CD4-positive, alpha-beta T cell treated with Interferon gamma for 1 hour (primary cell): ENCODE measurements at places on chromosomes 7 and 10.

DNA sequence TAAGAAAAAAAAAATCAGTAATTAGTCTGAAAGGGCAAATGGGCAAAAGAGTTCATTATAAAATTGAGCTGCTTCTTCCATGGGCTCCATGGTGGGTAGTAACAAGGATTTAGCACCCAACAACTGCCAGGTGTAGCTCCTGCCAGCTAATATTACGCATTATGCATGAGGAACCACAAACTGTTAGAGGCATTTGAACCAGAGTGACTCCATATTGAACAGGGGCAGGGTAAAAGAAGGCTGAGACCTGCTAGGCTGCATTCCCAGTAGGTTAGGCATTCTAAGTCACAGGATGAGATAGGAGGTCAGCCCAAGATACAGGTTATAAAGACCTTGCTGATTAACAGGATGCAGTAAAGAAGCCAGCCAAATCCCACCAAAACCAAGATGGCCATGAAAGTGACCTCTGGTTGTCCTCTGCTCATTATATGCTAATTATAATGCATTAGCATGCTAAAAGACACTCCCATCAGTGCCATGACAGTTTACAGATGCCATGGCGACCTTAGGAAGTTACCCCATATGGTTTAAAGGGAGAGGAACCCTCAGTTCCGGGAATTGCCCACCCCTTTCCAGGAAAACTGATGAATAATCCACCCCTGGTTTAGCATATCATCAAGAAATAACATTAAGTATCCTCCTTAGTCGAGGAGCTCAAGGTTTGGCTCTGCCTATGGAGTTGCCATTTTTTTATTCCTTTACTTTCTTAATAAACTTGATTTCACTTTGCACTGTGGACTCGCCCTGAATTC, 8.7 kb upstream of the PAPSS2 start:
- DNase-seq = peak; percentile 4

DNA sequence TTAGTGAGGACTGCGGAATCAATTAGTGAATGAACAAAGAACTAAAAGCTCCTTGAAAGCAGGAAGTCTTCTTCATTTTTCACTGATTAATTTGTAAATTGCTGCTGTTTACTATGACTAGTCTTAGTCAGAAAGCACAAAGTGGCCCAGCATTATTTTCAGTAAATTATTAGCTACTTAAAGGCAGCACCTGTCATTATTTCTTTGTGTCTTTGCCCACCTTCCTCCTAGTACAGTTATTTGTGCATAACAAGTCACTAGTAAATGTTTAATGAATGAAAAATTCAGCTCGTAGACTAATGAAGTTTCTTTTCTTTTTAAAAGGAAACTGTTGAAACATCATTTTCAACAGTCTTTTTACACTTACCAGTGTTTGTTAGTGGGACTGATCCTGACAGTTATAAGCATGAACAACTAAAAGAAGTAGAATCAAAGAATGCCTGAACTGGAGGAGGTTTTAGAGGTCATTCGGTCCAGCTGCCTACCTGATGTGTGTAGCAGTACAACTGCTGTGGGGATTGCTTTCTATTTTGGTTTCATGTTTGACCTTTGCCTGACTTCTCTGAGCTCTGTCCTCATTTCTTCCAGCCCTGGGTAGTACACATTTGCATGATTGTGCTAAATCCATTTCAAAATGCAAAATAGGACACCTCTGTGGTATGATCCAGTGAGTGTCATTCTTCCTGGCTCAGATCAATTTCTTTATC, 140.0 kb upstream of the PHYHIPL start:
- no peak for DNase-seq

GRCh38 chr7:151686016-151686766, 166.5 kb upstream of the RHEB start:
- DNase-seq = no peak

GRCh38 chr10:125177641-125178640, 17.6 kb upstream of the CTBP2 start:
- DNase-seq = no peak

- no peak for DNase-seq
These were observed 92.8 kb downstream of the ST7 start for GRCh38 chr7:117045927-117046710.

- DNase-seq = no peak
These were observed 140.8 kb downstream of the ETV1 start for GRCh38 chr7:13848681-13849131.

- DNase-seq = no peak
These were observed 103.3 kb upstream of the ARMC3 start for GRCh38 chr10:22824520-22824919.

DNA sequence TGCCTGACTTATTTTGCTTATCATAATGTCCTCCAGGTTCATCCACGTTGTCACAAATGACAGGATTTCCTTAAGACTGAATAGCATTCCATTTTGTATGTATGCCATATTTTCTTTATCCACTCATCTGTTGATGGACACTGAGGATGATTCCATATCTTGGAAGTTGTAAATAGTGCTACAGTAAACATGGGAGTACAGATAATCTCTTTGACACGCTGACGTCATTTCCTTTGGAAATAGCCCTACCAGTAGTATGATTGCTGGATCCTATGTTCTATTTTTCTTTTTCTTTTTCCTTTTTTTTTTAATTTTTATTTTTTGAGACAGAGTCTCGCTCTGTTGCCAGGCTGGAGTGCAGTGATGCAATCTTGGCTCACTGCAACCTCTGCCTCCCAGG, 167.6 kb downstream of the CTTNBP2 start:
- DNase-seq = no peak

DNA sequence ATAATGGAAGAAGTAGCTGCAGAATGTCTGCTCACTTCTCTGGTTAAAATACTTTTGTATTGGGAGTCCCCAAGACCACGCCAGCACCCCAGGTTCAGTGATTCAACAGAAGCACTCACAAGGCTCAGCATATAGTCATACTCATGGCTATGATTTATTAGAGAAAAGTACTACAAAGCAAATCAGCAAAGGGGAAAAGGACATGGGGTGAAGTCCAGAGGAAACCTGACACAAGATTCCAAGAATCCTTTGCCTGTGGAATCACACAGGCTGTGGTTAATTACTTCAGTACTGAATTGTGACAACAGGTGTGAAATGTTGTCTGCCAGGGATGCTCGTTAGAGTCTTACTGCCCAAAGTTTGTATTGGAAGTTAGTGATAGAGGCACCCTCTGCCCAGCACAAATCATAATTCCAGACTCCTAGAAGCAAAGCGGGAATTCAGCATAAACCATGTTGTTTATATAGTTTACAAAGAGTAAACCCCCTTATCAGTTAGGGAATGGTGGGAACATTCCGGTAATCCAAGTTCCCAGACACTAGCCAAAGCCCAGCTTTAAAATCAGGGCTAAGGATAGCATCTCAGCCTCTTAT, 79.4 kb downstream of the HYCC1 start:
- DNase-seq = no peak

- DNase-seq = no peak
These were observed 189.0 kb downstream of the ANKRD30A start for GRCh38 chr10:37314350-37314749.
